Fibroblast of skin of scalp (primary cell): ENCODE measurements at places on chromosomes 16 and 17.

DNA sequence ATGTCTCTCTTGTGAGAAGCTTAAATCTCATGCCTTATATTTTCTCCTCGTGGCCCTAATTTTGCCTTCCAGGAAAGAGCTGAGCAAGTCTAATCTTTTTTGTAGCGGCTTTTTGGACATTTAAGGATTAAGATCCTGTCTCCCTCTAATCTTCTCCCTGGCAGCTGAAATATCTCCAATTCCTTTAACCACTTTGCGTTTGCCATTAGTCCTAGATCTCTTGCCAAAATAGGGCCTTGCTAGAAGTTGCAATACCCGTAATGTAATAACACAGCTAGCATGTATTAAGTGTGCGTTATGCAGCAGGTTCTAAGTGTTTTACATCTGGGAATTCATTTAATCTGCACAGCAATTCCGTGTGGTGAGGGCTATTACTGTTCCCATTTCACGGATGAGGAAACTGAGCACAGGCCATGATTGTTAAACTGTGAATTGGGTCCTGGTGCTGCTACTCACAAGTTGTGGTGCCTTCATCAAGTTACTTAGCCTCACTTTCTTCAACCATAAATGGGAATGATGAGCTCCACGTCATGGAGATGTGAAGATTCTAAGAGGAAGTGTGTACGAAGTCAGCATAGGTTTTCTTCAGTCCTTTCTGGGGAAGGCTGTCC lies 198.9 kb upstream of the ASIC2 start:
- DNase-seq, result no peak

DNA sequence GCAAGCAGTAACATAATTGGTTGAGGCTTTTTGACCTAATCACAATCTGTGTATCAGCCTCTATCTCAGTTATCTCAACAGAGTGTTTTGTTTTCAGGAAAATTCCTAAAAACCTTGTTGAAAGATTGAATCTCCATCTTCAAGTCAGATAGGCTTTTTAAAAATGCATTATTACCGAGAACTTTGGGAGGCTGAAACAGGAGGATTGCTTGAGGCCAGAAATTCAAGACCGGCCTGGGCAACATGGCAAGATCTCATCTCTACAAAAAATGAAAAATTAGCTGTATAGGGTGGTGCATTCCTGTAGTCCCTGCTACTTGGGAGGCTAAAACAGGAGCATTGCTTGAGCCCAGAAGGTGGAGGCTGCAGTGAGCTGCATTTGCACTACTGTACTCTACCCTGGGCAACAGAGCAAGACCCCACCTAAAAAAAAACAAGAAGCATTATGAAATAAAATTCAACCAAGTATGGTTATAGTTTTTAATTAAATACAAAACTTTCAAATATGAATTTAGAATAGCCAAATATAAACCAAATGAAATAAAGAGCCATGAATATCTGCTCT lies 68.4 kb downstream of the VMP1 start:
- DNase-seq, result no peak

- no peak for DNase-seq
Measured at GRCh38 chr17:43877031-43877430, 30.1 kb downstream of the CD300LG start.

GRCh38 chr17:29505836-29506235 lies 61.0 kb downstream of the ABHD15 start:
- no peak for DNase-seq

DNA sequence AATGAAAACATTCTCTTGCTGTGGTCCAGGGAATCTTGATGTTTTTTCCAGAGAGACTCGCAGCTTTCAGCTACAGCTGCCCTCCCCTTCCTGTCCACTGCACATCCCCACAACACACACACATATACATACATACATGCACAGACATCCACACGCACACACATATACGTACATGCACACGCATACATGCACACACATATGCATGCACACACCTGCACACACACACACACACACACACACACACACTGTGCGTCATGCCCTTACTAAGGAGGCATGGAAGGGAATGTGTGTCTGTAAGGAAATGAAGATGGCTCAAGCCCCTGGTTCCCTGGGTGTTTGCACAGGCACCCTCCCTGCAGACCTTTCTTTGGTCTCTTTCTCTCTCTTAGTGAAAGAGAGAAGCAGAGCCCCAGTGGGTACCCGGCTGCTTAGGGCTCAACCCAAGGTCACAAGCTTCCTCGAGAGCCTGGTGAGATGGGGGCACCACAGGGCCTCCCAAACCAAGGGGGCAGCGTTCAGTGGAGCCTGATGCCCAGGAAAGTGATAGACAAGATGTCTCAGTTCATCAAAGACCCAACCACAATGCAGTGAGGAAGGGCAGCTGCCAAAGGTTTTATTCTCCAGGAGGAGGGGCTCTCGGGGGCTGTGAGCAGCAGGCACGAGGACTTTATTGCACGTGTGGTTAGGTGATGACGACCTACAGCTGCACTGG lies 33.3 kb downstream of the TNFRSF13B start:
- no peak for DNase-seq

GRCh38 chr17:45950888-45951287 lies 48.2 kb upstream of the STH start:
- no peak for DNase-seq
